ENCODE measurements at places on chromosomes 12 and 14. TPM values are rescaled to one million over a fixed set of nuclear protein-coding genes. Genes with fewer than 3 reads are reported as not detected.

Gene CYP46A1
- total RNA-seq: 0.14 TPM

Gene TAPBPL
- total RNA-seq: 4.0 TPM

Gene SALL2
- total RNA-seq: 1.4 TPM

Gene ZC2HC1C
- total RNA-seq: 2.9 TPM

Gene KRT85
- not detected for total RNA-seq

Gene HOXC6
- 4.6 TPM for total RNA-seq

Gene P2RX2
- total RNA-seq: not detected

Gene SNAPC1
- total RNA-seq: 14.0 TPM

Gene CHMP4A
- 79.8 TPM for total RNA-seq

Gene ADAM21
- not detected for total RNA-seq

Gene TEAD4
- 43.1 TPM for total RNA-seq

Gene TAS2R42
- total RNA-seq: not detected

Gene SELPLG
- 1.0 TPM for total RNA-seq

Gene OTOGL
- total RNA-seq: not detected

Gene ZCCHC8
- 26.4 TPM for total RNA-seq

Gene BATF
- not detected for total RNA-seq

Data from A549 treated with CpdA at 1 μM for 4 hours (cell line).